ENCODE measurements at places on chromosomes 5 and 9. TPM values are rescaled to one million over a fixed set of nuclear protein-coding genes. Genes with fewer than 3 reads are reported as not detected.
A peak's percentile ranks its signal among the peaks of the same experiment; 100 is the strongest.

DNA sequence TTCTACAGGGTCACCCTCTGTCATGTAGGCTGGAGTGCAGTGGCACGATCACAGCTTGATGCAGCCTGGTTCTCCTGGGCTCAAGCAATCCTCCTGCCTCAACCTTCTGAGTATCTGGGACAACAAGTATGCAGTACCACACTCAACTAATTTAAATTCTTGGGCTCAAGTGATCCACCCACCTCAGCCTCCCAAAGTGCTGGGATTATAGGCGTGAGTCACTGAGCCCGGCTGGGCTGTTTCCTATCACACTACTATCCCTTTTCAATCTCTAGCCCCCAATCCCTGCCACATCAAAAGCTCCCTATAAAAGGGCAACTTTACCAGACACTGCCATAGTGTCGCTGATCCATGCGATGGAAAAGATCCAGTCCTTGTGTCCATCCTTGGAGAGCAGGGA, 20.4 kb downstream of the DCAF12 start:
- no peak for DNase-seq

DNA sequence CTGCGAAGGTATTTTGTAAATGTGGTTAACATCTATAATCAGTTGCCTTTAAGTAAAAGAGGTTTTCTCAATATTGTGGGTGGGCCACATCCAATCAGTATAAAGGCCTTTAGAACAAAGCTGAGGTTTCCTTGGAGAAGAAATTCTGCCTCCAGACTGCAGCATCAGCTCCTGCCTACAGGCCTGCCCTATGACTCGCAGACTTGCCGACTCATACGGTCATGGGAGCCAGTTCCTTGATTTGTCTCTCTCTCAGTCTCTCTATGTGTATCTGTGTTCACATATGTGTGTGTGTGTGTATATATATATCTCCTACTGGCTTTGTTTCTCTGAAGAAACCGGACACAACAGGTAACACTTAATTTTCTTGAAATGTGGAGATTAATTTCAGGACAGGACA, 45.3 kb downstream of the SLC36A1 start:
- DNase-seq: no peak

DNAH5 gene
- total RNA-seq: 0.39 TPM

OR13D1 gene
- not detected for total RNA-seq

DNA sequence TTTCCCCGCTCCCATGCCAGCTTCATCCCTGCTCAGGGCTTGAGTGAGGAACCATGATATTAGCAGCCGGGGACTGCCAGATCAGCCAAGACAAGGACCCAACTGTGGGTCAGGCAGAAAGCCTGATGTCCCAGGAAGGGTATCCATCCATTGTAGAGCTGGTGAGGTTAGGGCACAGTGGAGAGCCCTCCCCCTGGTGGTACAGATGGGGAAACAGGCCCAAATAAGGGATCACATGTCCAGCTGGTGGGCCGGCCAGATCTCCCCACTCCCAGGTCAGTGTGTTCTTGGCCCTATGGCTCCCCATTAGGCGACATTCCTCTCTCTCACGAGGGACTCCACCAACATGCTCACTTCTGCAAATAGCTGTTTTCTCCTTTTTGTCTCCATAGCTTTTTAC, 9.0 kb downstream of the CDX1 start:
- DNase-seq: no peak

PCA3 gene
- total RNA-seq: not detected

DNA sequence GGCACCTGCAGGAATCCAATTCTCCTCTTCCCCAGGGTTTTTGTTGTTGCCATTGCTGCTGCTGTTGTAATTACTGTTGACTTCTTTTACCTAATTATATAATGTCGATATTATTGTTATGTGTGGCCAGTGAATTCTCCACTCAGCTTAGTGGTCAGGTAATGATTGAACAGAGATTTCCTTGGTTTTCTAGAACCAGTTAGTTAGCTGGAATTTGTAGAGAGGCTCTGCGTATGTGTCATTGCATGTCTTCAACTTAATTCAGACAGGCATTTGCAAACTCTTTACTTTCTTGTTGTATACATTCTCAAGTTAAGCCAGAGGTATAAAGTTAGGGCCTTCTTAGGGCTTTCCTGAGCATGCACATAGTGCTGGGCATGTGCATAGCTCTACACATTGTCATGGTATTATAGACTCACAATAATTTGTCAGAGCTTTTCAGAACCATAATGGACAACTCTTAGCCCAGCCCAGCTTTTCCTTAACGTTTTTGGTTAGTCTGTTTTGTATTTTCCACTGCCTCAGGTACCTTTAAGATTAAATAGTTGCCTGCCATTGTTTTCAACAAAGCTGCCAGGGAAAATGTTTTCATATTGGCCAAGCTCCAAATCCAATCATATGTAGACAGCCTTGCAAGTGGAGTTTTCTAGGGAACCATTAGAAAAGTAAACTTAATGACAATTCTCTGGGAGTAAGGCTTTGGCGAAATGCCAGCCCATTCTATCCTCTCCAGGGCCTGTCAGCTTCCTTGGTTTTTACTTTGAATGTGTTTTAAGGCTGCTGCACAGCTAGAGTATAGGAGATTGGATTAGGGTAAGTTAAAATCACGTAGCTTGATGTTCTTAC, 68.1 kb downstream of the UBE2R2 start:
- DNase-seq: no peak

DNA sequence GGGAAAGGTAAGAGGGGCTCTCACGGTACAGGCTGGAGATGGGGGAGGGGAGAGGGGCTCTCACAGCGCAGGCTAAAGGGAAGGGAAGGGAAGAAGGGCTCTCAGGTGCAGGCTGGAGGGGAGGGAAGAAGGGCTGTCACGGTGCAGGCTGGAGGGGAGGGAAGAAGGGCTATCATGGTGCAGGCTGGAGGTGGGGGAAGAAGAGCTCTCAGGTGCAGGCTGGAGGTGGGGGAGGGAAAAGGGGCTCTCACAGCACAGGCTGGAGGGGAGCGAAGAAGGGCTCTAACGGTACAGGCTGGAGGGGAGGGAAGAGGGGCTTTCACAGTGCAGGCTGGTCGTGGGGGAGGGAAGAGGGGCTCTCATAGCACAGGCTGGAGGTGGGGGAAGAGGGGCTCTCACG, 4.6 kb downstream of the SLC6A18 start:
- no peak for DNase-seq

DNA sequence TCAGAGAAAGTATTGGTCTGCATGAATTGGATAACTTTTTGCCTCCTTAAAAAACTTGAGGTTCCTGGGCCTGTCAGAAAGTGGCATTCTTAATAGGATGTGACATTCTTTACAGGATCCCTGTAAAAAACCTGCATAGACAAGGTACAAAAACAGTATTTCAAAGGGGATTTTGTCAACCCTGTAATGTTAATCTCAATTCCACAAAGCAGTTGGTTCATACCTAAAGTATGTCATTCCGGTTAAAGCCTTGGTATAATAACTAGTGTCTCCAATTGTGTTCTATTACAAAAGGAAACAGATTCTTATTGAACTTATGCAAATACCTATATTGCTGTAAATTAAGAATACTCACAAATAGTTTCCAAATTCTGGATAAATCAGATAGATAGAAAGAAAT, 169.7 kb downstream of the CDH10 start:
- no peak for DNase-seq

GRCh38 chr5:77360973-77361372, 131.1 kb downstream of the WDR41 start:
- DNase-seq: no peak

SLCO6A1 gene
- not detected for total RNA-seq

GRCh38 chr5:168965638-168966037, 335.3 kb downstream of the SLIT3 start:
- DNase-seq: no peak

DNA sequence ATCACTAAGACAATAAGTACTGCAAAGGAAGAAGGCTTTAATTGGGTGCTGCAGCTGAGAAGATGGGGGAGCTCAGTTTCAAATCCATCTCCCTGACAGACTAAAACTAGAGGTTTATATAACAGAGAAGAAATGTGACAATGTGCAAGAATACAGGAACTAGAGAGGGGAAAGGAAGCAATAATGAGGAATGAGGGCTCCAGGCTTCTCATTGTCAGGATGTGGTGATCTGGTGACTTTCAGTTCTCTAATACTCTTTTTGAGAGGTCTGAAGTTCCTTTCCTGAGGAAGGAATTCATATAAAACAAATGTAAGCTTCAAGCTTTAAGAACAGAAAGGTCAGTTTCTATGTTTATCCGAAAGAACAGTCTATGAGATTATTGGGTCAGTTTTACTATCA, 42.5 kb upstream of the SPATA31E1 start:
- no peak for DNase-seq

DNA sequence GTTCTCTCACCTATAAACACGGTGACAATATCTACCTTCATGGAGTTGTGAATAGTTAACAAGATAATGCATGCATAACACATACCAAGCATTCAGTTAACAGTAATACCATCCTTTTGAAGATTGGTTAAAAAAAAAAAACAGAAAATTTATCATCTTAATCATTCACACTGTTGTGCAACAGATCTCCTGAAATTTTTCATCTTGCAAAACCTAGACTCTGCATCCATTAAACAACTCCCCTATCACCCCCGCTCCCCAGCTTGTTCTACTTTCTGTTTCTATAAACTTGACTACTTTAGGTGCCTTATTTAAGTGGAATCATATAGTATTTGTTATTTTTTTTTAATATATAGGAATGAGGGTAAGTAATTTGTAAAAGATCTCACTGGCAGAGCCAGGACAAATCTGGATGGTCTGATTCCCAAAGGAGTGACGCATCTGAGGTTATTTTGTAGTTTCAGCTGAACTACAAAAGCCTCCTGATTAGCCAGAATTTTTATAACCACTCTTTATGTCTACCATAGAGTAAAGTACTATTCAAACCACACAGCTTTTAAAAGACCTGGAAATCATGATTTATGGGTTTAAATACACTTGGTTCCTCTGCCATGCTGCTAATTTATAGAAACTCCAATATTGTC, 93.0 kb downstream of the FANCC start:
- DNase-seq: no peak

DNA sequence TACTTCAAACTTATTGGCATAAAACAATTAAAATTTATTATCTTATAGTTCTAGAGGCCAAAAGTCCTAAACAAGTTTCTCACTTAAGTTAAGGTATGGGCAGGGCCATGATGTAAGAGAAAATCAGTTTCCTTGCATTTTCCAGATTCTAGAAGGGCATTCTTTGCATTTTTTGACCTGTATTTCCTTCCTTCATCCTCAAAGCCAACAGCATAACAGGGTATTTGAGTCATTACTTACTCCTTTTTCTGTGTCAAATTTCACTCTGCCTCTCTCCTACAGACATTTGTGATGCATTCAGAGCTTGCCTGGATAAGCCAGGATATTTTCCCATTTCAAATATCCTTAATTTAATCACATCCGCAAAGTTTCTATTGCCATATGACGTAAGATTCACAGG, 1499.0 kb downstream of the EFNA5 start:
- DNase-seq: no peak

DNA sequence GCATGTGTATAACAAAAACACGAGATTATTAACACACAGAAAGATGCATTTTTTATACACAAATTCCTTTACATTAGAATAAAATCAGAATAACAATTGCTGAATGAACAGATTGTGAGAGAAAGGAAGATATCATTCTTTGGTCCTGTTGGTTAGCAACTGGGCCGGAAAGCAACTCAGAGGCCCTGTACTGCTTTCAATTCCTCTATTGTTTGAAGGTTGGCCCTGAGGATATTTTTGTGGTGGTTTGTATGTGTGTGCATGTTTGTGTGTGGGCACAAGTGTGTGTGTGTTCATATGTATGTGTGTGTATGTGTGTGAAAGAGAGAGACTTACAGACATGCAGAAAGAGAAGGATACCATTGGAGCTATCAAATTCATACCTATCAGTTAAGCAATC, 356.8 kb upstream of the DMAC1 start:
- DNase-seq: no peak

DNA sequence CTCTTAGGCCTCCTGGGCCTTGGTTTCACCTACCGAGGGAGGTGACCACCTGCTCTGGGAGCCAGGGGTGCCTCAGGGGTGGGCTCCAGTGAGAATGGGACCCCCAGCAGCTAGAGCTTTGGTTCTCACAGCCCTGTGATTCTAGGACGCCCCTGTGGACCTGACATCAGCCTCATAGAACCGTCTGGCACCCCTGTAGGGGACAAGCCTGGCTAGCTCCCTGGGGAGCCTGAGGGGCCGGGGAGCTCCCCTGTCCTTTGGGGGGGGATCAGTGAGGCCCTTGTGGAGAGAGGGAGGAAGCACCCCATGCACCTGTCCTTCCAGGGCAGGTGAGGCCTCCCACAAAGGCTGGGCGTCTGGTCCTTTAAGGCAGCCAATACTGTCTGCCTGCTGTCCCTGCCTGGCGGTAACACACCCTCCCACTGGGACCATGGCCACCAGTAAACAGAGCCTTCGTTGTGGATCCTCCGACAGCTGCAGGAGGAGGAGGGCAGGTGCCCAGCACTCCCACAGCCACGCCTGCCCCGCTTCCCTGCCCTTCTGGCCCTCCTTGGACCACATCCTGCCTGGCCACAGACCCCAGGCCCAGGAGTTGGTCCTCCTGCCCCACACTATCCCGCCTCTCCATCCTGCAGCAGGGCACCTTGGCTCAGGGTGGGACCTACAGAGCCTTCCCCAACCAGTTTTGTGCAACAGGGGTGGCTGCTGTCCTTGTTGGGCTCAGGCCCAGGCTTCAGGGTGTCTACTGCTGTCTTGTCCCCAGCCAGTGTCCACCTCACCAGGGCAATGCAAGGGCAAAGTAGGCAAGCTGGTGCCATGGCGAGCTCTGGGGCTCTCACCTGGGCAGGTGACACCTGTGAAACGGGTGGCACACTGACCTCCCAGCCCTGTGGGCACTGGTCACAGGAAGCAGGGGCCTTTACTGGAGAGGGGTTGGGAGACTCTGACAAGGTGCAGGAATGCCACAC, 3.0 kb upstream of the TUBB4B start:
- no peak for DNase-seq

- no peak for DNase-seq
Observed at GRCh38 chr5:99900302-99900852, 634.8 kb upstream of the FAM174A start.

DNA sequence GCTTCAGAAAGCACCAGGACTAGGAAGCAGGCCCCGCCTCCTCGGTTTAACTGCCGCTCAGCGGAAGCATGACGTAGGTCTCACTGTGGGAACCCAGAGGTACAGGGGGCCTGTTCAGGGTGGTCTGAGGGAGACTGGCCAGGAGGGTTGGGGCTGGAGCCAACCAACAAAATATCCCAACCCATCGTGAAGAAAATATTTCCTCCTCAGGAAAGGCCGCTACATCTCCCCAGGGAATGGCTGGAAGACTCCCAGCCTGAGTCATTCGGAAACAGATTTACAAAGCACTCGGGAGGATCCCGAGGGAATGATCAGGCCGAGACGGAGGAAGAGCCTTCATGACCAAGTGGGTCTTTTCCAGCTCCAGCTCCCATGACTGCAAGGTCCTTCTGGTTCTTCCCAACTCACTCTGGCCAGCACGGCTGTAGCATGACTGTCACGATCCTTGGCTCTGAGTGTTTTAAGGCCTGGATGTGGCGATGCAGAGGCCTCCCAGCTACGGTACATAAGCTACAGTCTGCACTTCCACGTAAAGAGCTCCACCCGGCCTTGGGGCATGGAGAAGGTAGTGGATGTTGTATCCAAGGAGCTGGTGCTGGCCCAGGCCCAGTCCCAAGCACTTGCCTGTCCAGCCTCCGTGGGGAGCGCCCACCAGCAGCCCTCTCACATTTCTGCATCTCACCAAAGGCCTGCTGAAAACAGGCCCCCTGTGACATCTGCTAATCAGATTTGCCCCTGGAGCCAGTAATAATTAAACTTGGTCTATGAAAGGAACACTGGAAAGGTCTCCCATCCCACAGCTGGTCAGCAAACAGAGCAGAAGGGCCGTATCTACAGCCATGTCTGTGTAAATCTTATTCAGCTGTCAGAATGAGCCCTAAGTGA, 100.6 kb downstream of the LHFPL2 start:
- DNase-seq: peak; percentile 84
